Psoas muscle (tissue), 8 donors: ENCODE measurements at places on chromosomes 5 and 9.

DNA sequence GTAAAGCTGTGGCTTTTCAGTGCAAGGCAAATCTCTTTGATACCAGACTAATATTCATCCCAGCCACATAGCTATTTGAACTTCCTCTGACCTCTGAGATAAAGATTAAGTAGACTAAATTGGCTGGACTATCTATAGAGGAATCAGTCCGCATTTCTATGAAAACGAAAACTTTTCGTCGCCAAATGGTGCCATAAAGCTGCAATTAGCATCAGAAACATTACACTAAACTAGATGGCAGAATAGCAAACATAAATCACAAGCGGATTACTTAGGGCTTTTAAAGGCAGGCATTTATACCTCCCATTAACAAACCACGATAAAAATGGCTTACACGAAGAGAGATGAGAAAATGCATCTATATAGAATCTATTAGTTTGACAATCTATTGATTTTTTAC, 1009.7 kb upstream of the CDH6 start:
- DNase-seq = no peak
- no peaks in the 10 kb centered on the region for H3K36me3 ChIP-seq
- H3K27ac ChIP-seq = no peak overlapping the region
- H3K4me1 ChIP-seq = no peaks in the 10 kb centered on the region

DNA sequence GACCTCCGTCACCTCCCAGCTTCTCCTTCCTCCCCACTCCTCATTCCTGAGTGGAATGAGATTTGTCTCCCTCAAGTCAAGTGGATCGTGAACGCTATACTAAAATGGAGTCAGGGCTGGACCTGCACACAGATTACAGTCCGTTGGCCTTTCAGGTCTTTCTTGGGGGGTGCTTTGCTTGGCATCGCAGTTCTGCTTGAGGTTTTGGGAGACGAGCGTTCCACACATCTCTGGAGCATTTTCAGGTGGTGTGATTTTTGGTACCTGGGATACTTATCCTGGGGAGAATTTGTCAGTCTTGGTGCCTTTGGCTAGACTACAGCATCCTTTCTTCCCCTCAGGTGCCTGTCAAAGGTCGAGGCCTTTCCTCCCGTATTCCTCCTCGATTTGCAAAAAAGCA, 23.8 kb upstream of the POMT1 start:
- H3K36me3 ChIP-seq = peaks cover 100% of the 10 kb centered on the region
- H3K4me3 ChIP-seq = no peak overlapping the region
- peaks cover 27% of the 10 kb centered on the region for H3K4me1 ChIP-seq
- no peaks in the 10 kb centered on the region for H3K27me3 ChIP-seq

GRCh38 chr5:93395010-93395409, 186.0 kb downstream of the NR2F1-AS1 start:
- no peak for DNase-seq
- H3K4me3 ChIP-seq = no peak overlapping the region

- DNase-seq = peak; percentile 76
- no peaks in the 10 kb centered on the region for H3K36me3 ChIP-seq
- H3K4me3 ChIP-seq = peak overlapping the region; percentile 91
- H3K27ac ChIP-seq = peak overlapping the region; percentile 99
- peaks cover 67% of the 10 kb centered on the region for H3K4me1 ChIP-seq
- H3K27me3 ChIP-seq = no peaks in the 10 kb centered on the region
Observed at GRCh38 chr5:72818866-72819534, 2.5 kb downstream of the TNPO1 start.

DNA sequence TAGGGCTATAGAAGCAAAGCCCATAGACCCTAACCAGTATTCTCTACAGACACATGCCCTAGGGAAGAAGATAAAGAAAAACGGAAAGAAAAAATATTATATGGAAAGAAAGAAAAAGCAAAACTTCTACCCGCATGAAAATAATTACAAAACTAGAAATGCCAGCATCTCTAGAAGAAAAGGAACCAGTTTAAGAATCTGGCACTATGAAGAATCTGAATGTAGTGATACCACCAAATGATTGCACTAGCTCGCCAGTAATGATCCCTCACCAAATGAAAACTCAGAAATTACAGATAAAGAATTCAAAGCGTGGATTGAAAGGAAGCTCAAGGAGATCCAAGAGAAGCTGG, 341.9 kb upstream of the GRIA1 start:
- H3K27ac ChIP-seq = no peak overlapping the region
- DNase-seq = no peak
- H3K4me1 ChIP-seq = no peaks in the 10 kb centered on the region

GRCh38 chr9:88995200-88995577, 3.9 kb downstream of the S1PR3 start:
- H3K4me1 ChIP-seq = no peaks in the 10 kb centered on the region
- no peaks in the 10 kb centered on the region for H3K36me3 ChIP-seq
- no peak overlapping the region for H3K27ac ChIP-seq
- H3K27me3 ChIP-seq = no peaks in the 10 kb centered on the region

DNA sequence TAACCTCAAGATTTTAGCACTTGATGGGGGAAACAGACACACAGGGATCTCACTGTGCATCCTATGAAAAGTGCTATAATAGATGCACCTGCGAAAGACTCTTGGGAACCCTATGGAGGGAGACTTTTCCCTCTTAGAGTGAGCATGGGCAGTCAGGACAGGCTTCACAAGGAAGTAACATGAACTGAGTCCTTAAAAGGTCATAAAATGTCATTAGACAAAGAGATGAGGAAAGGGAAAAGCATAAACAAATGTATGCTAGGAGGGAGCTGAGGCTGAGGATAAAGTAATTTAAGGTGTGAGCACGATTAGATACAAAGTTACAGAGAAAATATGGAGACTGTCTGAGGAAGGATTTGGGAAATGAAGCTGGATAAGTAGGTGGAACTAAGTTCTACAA, 60.6 kb upstream of the MIER3 start:
- no peak overlapping the region for H3K4me3 ChIP-seq
- peaks cover 3% of the 10 kb centered on the region for H3K27me3 ChIP-seq
- no peak overlapping the region for H3K27ac ChIP-seq
- DNase-seq = no peak
- H3K36me3 ChIP-seq = no peaks in the 10 kb centered on the region

GRCh38 chr5:108858959-108859358, 111.3 kb downstream of the FER start:
- H3K27me3 ChIP-seq = no peaks in the 10 kb centered on the region
- H3K4me1 ChIP-seq = no peaks in the 10 kb centered on the region

DNA sequence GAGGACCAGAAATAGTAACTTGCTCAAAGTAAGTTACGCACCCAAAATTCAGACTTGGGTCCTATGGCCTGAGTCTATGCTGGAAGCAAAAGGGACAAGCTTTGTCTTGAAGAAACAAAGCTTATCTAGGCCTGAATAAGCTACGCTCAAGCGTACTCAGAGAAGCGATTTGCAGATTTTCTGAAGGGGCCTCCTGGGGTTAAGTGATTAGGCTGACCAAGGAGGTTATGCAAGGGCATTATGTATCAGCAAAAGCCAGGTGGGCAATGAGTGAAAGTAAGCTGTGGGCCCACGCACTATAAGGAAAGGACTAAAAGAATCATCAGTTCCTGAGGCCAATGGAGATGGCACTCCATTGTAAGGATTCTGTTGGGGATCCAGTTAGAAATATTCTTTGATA, 122.1 kb downstream of the SNX18 start:
- no peaks in the 10 kb centered on the region for H3K27me3 ChIP-seq
- no peaks in the 10 kb centered on the region for H3K36me3 ChIP-seq
- no peak overlapping the region for H3K4me3 ChIP-seq
- H3K4me1 ChIP-seq = no peaks in the 10 kb centered on the region

DNA sequence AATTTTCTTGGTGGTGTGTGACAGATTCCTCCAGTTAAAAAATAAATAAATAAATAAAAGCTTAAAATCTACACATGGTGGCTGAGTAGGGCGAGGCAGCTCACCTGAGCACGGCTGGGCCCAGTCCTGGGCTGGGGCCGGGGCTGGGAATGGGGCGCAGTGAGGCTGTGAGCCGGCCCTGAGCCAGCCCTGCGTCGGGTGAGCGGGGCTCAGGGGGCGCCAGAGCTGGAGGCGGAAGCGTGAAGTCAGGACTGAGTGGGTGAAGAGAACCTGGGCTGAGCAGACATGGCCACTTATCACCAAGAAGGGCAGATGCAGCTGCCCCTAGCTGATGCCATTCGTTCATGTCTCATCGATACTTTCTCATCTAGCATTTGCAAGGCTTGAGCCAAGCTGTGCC, 22.8 kb upstream of the DTWD2 start:
- no peak overlapping the region for H3K4me3 ChIP-seq
- DNase-seq = no peak
- no peaks in the 10 kb centered on the region for H3K4me1 ChIP-seq
- no peaks in the 10 kb centered on the region for H3K36me3 ChIP-seq

DNA sequence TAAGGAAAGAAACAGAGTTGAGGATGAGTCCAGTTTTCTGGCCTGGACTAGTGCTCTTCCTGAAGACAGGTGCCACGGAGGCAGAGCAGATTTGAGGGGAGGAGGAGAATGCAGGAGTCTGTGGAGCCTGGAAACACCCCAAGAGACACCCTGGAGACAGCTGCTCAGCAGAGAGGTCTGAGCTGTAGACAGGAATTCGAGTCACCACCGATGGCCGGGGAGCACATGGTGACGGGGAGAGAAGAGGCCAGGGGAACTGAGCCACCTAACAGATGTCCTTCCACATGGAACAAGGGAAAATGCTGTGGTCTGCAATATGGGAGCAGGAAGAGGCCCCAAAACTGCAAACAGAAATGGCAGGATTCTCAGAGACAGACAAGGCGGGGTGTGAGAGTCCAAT, 22.9 kb downstream of the CPLX2 start:
- no peaks in the 10 kb centered on the region for H3K4me1 ChIP-seq
- no peaks in the 10 kb centered on the region for H3K36me3 ChIP-seq
- no peak for DNase-seq

- peaks cover 15% of the 10 kb centered on the region for H3K4me1 ChIP-seq
- no peak for DNase-seq
- peak overlapping the region; percentile 35 for H3K4me3 ChIP-seq
Observed at GRCh38 chr5:95845391-95845790, 22.9 kb upstream of the GLRX start.

DNA sequence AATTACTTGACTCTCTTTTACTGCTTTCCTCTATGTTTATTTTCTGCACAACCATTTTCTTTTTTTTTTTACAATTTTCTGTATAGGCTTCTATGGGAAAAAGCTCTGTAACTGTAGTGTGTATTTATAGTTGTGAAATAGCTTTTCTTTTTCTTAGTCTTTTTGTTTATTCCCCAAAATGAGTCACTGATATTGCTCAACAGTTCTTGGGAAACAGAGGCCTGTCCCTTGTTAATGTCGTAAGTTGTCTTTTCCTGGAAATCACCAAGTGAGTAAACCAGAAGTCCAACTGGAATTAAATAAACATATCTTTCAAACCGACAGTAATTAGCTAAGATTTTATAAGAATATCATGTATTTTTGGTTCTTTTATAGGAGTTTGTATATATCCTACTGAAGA, 325.1 kb upstream of the PRR16 start:
- no peak overlapping the region for H3K27ac ChIP-seq
- H3K36me3 ChIP-seq = no peaks in the 10 kb centered on the region
- H3K4me3 ChIP-seq = no peak overlapping the region
- no peak for DNase-seq

GRCh38 chr9:68966496-68966944, 47.4 kb downstream of the PRKACG start:
- H3K27ac ChIP-seq = no peak overlapping the region
- H3K4me3 ChIP-seq = no peak overlapping the region
- H3K36me3 ChIP-seq = no peaks in the 10 kb centered on the region
- no peaks in the 10 kb centered on the region for H3K27me3 ChIP-seq

- H3K36me3 ChIP-seq = no peaks in the 10 kb centered on the region
- no peaks in the 10 kb centered on the region for H3K27me3 ChIP-seq
- no peaks in the 10 kb centered on the region for H3K4me1 ChIP-seq
- H3K27ac ChIP-seq = no peak overlapping the region
Observed at GRCh38 chr5:78771260-78772205, 123.0 kb upstream of the LHFPL2 start.

DNA sequence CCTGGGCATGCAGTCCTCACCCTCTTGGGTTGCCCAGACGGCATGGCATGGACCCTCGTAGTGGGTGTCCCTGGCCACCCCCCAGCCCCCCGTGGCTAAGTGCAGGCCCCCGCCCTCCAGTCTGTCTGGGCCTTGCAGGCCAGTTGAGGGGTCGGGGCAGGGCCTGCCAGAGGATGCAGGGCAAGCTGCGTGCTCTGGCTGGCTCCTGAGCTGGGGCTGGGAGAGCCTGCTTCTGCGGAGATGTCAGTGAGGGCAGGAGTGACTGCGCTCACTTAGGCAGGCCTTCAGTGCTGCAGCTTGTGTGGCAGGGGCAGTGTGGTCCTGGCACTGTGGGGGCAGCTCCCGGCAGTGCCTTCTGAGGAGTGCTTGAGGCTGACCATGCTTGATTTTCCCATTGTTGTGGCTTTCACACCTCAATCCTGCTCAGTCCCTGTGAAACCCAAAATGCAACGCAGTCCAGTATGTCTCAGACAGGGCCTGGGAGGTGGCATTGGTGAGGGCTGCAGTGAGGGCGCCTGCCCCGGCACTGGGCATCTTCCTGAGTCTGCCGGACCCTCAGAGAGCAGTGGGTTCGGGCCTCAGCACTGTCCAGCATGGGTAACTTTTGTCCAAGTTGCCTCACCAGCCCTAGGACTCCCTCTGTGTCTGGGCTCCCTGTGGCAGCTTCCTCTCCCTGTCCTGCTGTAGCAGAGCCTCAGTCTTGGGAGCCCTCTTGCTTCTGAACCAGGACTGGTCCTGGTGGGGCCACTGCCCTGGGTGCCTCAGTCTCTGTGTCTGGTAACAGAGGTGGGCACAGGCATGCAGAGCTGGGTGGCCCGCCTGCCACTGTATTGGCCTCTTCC, 93.0 kb downstream of the PHF2 start:
- H3K27ac ChIP-seq = no peak overlapping the region
- H3K4me3 ChIP-seq = no peak overlapping the region
- no peaks in the 10 kb centered on the region for H3K27me3 ChIP-seq
- H3K36me3 ChIP-seq = no peaks in the 10 kb centered on the region
- no peaks in the 10 kb centered on the region for H3K4me1 ChIP-seq

DNA sequence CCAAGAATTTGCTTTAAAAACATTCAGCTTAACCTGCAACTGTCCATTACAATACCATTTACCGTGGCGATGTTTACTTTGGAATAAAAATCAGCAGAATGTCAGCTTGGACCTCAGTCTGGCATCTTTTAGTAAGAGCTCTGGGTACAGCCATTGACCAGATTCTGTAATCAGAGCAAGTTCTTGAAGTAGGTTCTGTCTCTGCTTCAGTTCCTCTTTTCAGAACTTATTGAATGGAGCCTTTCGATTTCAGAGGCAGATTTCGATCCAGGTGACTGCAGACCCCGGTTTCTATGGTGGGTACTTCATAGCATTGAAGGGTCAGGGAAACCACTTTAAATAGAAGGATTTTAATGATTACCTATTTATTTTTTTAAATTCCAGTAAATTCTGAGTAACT, 53.4 kb upstream of the SV2C start:
- H3K36me3 ChIP-seq = no peaks in the 10 kb centered on the region
- no peak overlapping the region for H3K4me3 ChIP-seq
- DNase-seq = no peak

GRCh38 chr5:72110394-72111013, 3.2 kb downstream of the MAP1B start:
- peaks cover 4% of the 10 kb centered on the region for H3K4me1 ChIP-seq
- peak overlapping the region; percentile 72 for H3K4me3 ChIP-seq
- peak; percentile 21 for DNase-seq
- H3K36me3 ChIP-seq = no peaks in the 10 kb centered on the region
- no peak overlapping the region for H3K27ac ChIP-seq
- H3K27me3 ChIP-seq = peaks cover 18% of the 10 kb centered on the region
